Caki2 (cell line): ENCODE measurements at places on chromosomes 16 and 17. TPM values are rescaled to one million over a fixed set of nuclear protein-coding genes. Genes with fewer than 3 reads are reported as not detected.

DNA sequence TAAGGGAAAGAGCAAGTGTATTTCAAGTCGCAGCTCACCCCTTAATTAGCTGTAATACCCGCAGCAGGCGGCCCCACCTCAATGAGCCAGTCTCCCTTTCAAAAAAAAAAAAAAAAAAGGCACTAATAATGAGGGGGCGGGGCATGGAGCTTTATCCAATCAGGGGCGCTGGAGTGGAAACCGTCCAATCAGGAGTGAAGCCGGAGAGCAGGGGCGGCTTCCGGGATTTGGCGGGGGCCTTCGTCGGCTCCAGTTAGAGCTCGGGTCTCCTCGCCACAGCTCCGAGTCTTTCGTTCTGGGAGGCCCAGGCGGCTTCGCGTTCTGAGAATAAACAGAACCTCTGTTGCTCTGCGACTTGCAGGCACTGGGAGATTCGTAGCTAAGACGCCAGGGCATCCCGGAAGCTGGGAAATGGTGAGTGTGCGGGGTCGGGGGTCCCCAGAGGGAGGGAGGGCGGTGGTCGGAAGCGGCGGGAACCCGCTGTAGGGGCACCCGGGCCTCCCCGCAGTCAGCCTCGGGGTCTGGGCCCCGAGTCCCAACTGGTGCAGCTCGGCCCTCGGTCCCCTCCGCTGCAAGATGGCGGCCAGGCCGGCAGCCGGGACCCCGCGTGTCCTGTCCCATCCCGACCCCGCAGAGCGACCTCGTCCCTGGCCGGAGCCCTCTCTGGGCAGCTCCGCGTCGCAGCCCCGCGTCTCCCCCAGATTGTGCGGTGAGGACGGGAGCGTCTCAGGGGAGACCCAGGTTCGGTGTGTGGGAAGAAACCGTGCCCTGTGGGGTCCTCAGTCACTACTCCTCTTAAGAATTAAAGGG, at the start of gene ZNF267:
Gene ZNF267, plus strand, starts transcription at position 252 of the 810 bp plus-strand sequence. Its CDS starts 160 bp downstream, at position 412.
- peak; percentile 90 for DNase-seq

DNA sequence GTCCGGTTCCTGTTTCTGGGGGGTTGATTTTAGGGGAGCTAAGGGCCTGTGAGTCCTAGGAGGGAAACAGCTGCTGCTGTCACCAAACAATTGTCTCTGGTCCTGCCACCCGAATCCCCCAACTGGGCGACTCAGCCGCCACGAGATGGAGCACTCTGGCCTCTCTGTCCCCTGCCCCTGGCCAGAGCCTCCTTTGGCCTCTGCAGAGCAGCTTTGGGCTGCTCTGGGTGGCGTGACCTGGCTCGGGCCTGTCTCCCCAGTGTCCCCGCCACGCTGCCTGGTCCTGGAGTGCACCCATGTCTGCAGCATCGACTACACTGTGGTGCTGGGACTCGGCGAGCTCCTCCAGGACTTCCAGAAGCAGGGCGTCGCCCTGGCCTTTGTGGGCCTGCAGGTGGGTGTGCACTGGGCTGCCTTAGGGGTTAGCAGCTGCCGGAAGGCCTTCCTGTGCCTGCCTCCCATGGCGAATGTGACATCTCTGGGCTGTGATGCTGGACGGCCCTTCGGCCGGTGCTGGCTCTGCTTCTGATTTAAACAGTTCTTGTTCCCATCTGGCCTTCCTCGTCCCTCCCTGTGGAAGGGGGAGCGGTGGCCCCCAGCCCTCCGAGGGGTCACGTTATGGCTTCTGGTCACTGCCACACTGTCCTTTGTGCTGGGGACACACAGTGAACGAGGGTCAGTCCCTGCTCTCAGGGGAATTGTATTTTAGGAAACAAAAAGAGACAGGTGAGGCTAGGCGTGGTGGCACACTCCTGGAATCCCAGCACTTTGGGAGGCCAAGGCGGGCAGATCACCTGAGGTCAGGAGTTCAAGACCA, 11.6 kb upstream of the RNF213 start:
- DNase-seq, result no peak

GRCh38 chr17:73952082-73952479, 251.4 kb upstream of the RPL38 start:
- no peak for DNase-seq

Gene C16orf95
- total RNA-seq, result 10.1 and 50.3 TPM in 2 replicates

Gene RNF43
- total RNA-seq, result 2.6 and 5.0 TPM in 2 replicates

Gene SLC9A5
- not detected in 2 replicates for total RNA-seq
